ENCODE measurements at places on chromosomes 3 and 15.
A peak's percentile ranks its signal among the peaks of the same experiment; 100 is the strongest.

DNA sequence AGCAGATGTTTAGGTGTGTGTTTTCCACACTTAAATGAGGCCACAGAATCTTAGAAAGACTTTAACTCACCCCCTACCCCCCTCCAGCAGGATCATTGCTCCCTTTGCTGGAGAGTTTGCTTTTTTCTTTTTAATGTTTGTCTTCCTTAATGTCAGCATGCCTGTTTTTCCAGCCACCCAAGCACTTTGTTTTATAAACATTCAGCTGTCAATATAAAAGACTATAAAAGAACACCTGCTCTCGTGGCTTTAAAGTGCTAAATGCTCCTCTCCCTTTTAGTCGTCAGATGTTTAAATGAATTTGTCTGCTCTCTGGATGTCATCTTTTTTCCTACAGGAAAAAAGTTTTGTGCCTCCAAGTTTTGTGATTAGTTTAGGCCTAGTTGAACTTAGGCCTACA lies 61.7 kb downstream of the SIDT1 start:
- no peak for DNase-seq

GRCh38 chr3:128993461-128994172 lies at the start of gene CFAP92:
Gene CFAP92, minus strand, starts transcription at chr3:128994076. Its CDS starts 772 bp downstream, at chr3:128993304.
- DNase-seq: peak; percentile 24

DNA sequence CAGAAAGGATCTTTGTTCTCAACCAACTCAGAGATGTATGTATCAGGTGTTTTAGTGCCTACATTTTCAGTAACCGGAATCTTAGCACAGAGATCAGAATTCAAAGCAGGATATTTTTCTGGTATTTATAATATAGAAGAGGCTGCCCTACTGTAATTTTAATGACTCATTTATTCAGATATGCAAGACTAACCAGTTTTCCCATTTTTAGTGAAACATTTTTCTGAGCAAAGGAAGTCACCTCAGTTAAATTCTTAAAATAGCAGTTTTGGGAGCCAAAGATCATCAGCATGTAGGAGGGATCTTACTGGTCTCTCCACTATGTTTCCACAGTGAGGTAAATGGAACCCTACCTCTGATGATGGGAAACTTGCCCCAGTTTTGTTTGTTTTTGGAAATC lies 42.0 kb downstream of the SRP14 start:
- peak; percentile 56 for DNase-seq

- DNase-seq: peak; percentile 94
Observed at GRCh38 chr3:124263168-124263567, 271.2 kb upstream of the ROPN1 start.

DNA sequence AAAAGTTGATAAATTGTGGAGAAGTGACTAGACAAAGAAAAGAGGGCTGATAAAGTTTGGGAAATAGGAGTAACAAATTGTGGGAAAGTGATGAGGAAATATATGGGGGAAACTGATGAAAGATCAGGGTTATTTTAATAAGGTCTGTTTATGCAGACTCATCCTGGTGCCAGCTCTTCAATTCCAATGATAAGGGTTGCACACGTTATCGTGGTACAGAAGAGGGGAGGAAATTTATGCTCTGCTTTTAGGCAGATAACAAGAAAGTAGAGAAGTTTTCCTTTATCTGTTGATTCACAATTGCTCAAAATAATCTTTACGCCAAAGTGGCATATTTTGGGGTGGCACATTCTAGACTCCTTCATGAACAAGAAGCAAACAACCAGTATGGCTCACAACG lies 32.1 kb upstream of the LIPC start:
- no peak for DNase-seq

- peak; percentile 33 for DNase-seq
Observed at GRCh38 chr3:131925571-131925970, 109.2 kb downstream of the CPNE4 start.

DNA sequence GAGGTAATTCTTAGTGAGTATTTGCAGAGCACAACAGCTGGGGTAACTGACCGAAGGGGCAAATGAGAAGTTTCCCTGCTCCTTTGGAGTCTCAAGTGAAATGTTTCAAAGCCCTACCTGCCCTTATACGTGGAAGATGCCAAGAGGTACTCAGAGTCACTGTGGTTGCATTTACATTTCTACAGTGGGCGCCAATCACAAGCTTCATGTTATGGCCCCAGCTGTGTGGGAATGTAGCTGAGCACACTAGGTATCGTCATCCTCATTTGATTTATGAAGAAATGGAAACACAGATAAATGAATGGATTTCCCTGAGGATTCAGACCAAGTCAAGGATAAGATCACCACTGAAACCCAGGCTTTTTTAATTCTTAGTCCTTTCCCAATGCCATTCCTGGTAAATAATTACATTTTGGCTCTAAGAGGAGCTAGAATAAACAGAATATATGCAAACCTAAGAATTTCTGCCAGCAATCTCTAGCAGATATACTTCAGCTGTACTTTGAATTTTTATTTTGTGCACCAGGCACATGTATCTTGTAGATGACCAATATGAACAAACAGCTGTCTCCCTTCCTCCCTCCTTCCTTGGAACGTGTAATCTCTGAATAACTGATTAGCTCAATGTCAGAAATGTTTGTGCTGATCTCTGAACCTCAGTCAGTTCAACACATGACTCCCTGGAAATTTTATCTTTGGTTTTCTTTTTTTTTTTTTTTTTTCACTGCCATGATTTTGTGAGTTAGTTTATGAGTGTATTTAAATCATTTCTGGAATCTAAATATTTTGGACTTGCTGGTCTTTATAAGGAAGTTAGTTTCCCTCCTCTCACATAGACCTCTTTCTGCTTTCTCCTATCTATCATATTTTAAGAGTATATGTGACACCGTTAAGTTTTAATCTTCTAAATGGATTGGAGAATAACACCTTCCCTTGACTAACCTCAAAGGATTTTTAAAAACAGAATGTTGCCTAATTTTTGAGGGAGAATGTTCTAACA lies 69.2 kb downstream of the MAP2K5 start:
- DNase-seq: no peak
